ENCODE measurements at places on chromosomes 5 and 9.

- DNase-seq, result no peak
Observed at GRCh38 chr5:66312266-66312665, 168.2 kb downstream of the SREK1 start.

- DNase-seq, result no peak
Observed at GRCh38 chr5:131942016-131942415, 3.4 kb downstream of the MEIKIN start.

DNA sequence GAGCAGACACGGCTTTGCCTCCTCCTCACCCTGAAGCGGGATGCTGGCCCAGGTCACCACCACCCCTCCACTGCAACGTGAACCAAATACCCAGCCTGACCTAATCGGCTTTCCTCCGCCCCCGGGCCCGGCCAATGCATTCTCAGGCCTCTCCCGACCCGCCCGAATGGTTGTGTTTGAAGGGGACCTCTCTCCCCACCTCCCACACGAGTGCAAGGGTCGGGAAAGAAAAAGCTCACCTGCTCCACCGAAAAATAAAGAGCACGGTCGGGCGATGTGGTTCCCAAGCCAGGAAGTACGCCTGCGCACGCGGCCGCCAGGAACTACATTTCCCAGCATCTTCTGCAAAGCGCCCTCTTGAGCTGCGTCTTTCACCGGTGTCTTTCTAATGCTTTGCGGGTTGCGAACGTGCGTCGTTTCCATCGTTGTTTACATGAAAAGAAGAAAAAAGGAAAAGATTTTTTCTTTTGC, at the start of gene ZNF883:
Gene ZNF883 (minus strand): TSS at position 282 of the 471 bp plus-strand sequence.
- no peak for DNase-seq

DNA sequence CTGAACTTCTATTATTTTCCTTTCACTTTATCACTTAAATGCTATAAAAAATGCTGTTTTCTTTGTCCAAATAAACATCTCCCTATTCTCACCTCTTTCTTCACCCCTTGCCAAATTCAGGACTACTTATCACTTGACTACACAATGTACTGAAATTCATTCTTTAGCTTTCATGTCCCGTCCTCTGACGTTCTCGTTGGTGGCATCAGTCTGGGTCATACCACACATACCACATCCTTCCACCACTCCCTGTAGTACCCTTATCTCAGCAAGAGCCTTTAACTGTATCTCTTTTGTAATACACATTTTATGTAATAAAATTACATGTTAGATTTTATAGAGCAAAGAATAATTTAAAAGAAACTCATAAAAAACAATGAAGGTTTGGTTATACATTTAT, 231.1 kb upstream of the PAPPA start:
- no peak for DNase-seq

DNA sequence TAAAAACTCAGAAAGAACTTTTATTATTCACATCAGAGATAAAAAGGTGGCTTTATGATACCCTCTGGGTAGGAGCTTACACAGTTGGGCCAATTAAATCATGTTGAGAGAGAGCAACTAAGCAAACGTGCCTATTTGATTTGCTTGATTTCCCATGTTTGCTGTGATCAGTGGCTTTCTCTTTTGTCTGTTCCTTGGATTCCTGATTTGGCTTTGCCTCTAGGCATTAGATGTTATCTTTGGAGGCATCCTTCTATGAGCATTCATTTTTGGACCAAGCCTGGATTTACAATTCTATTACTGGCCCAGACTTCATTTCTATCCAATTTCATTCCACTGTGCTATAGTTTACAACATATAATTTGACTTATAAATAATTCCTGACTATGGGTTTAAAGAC, 35.9 kb downstream of the VCAN start:
- DNase-seq, result no peak

DNA sequence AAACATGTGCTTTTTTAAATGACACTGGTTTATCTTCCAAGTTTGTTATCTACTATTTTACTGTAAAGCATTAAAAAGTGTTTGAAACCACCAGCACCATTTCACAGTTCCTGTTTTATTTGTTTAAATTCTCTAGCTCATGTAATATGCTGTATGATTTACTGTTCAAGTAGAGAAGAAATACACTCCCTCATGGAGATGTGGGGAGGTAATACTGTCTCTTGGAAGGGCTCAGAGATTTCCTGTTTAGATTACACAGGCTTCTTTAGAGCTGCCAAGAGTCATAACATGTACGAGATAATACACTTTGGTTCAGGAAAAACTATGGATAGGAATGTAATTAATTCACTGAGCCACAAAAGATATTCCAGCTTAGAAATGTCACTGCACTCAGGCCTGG, 135.0 kb upstream of the CCDC152 start:
- no peak for DNase-seq

GRCh38 chr9:93464395-93464794, 11.0 kb upstream of the FAM120AOS start:
- DNase-seq, result no peak

DNA sequence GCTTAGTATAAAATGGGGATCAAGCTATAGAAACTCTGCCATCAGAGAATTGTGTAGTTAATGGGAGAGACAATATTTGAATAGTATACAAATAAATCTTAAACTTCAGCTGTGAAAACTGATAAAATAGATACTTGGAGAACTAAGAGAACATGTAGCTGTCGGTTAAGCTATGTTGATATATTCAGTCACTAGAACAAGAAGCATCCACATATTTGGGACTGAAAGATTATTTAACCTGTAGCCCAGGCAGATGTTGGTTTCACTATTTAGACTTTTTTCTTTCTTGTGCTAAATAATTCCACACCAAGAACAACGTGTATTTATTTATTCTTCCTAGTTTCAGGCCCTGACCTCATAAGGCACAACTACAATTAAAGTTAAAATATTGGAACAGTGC, 521.0 kb upstream of the CCNG1 start:
- no peak for DNase-seq

- DNase-seq, result no peak
Observed at GRCh38 chr9:128903871-128904620, 16.7 kb upstream of the PHYHD1 start.

DNA sequence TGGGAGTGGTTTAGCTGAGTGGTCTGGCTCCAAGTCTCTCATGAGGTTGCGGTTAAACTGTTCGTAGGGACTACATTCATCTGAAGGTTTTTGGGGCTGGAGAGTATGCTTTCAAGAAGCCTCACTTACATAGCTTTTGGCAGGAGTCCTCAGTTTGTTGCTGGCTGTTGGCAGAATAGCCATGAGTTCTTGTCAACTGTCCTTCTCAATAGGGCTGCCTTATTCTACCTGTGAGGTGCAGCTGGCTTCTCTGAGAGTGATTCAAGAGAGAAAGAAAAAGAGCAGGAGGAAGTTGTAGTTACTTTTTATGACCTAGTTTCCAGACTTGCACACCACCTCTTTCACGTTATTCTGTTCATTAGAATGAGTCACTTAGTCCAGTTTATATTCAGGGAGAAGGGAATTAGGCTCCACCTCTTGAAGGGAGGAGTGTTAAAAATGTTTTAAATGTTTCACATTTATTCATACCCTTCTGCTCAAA, 33.2 kb downstream of the YTHDC2 start:
- DNase-seq, result no peak

DNA sequence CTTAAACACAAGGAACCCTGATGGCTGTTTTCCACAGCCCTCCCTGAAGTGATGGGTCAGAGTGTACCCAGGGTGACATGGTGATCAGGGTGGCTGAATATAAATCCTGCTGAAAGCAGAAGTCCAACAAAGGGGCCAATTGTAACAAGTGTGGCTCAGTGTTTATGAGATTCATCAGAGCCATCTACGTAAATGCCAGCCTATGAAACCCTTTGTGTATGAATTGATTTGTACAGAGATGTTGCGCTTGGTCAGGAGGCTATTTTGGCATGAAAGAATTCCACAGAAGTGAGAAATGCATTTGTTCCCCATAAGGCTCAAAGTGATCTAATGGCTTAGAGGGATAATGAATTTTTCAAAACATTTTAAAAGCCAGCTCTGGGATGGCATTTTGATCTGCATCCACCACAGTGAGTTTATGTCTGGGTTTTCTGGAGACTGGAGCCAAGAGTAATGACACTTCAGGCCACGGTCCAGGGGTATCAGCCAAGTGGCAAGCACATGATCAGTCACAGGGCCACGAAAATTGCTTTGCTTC, 12.4 kb downstream of the PRUNE2 start:
- DNase-seq, result no peak

DNA sequence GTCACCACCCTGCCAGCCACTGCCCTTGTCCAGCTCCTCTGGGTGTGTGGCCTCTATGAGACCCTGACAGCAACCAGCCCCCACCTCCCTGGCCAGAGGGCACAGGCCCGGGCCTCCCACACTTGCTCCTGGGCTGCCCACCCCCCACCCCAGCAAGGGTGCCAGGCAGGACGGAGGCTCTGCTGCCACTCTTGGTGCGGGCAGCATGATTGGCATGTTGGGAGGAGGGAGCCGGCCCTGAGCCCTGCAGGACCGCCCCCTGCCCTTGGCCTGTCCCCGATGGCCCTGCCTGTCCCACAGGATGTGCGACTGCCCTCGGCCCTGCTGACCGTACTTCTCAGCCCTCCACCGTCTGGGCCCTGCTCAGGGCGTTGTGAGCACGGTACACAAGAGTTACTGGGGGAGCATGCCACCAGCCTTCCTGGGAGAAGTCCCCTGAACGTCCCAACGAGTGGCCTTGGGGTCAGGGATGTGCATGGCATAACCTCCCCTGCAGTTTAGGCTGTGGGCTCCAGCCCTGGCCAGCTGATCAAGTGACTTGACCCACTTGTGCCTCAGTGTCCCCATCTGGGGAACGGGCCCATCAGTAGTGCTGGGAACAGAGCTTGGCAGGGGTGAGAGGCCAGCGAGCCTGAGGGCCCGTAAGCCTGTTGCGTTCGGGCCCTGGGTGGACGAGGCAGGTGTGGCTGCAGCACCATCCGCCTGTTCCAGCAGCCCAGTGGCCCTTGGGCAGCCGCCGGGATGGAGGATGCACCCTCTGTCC, 16.0 kb downstream of the GPSM1 start:
- no peak for DNase-seq

GRCh38 chr5:101585366-101585765, 682.3 kb upstream of the ST8SIA4 start:
- no peak for DNase-seq

DNA sequence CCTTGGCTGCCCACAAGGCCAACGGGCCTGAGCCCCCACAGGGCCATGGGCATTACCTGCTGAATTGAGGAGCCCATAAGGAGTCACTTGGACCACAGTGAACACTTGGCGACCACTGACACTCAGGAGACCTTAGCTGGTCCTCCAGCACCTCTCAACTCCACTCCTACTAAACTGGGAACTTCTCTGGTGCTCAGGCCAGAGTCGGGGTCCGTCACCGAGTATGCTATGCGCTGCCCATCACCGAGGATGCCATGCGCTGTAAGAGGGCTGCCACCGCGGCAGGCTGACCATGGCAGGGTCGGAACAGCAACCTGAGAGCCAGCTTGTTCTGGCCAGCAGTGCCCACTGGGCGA, 600 bp upstream of the SQSTM1 start:
- DNase-seq, result no peak

DNA sequence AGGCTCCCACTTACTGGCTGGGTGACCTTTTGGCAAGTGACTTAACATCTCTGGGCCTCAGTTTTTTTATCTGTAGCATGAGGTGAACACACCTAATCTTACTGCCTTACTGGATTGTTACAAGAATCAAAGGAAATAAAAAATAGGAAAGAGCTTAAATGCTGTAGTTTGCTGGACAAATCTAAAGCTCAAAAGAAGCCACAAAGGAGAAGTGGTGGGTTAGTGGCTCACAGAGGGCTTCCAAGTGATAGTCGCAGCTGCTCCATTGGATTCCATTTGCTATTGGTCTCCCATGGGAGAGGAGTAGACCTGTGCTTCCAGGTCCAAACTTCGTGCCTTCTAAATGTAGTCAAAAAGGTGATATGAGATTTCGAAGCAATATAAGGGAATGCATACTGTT, 123.6 kb downstream of the SEMA6A start:
- DNase-seq, result no peak

DNA sequence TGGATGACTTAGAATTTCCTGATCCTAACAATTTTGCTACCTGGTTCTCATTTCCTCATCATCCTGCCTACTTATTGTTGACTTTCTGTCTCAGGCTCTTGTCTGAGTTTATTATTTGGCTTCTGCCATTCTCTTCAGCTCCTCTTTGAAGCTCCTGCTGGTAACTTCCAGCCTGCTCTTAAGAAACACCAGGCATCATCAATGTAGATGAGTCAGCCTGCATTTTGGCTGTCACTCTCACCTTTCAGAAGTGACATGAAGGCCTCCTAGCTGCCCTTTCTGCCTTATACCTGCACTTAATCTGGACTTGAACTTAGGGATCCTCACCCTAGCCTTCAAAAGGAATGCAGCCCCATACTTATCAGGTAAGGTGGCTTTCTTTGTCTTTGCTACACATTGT, 551.8 kb upstream of the ZNF608 start:
- no peak for DNase-seq

GRCh38 chr9:87109851-87110250, 162.5 kb upstream of the GAS1 start:
- no peak for DNase-seq

GRCh38 chr9:114243240-114243639, 79.7 kb upstream of the ORM1 start:
- no peak for DNase-seq

- DNase-seq, result no peak
Observed at GRCh38 chr5:82176115-82176814, 101.9 kb downstream of the RPS23 start.

- DNase-seq, result no peak
Observed at GRCh38 chr5:172918421-172919371, 40.5 kb upstream of the RPL26L1 start.

GRCh38 chr5:81726297-81726696, 24.6 kb downstream of the SSBP2 start:
- no peak for DNase-seq

DNA sequence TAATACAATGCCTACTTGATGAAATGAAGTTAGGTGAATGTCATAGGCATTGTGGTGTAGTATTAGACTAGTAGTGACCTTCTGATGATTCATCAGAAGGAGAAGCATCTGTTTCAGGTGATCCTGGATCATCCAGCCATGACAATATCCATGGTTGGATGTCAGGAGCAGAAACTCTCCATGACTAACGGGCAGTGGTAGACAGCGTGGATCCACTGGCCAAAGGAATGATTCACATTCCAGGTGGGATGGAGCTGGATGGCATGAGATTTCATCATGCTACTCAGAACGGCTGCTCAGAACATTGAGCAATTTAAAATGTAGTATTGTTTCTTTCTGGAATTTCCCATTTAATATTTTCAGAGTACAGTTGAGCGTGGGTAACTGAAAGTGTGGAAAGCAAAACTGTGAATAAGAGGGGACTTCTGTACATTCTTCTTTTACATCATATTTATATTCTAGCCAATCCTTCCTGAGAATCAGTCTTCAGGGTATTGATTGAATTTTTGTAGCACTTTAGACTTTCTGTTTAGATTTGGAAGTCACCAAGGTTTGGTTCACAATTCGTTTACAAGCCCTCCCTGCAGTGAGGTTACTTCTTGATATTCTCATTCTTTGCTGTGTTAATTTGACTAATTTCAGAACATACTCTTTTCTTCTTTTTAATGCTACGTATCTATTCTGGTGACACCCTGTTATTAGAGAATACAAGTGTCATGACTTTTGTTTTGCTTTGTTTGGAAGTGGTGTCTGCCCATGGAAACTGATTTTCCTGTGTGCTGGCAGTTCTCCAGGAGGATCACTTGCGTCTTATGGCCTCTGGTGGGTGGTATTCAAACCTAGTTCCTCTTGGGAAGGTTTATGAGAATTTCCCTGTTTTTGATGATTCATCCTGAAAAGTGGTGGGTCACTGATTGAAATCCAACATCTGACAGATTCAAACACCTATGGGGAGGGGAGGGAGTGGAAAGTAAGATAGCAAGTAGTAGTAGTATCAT, 12.2 kb upstream of the CLINT1 start:
- DNase-seq, result no peak

- DNase-seq, result peak; percentile 25
Observed at GRCh38 chr5:66306105-66306843, 162.2 kb downstream of the SREK1 start.
